Naive thymus-derived CD8-positive, alpha-beta T cell (primary cell): ENCODE measurements at places on chromosomes 2 and 18. TPM values are rescaled to one million over a fixed set of nuclear protein-coding genes. Genes with fewer than 3 reads are reported as not detected.

DNA sequence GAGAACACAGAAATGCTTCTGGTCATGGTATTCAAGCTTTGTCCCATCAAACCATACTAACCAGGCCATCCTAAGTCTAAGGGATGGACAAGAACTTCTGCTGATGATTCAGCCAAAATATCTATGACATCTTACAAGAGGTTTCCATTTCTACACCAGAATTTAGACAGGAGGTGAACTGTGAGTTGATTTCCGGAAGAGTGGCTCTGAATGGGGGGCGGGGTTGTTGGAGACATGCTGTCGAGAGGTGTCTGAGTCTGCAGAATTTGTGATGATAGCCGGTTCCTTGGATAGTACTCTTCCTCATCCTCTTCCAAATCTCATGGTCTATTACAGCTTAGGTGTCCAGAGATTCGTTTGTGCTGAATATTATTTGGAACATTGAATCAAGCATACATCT lies 408.7 kb upstream of the TCF4 start:
- DNase-seq = no peak

DNA sequence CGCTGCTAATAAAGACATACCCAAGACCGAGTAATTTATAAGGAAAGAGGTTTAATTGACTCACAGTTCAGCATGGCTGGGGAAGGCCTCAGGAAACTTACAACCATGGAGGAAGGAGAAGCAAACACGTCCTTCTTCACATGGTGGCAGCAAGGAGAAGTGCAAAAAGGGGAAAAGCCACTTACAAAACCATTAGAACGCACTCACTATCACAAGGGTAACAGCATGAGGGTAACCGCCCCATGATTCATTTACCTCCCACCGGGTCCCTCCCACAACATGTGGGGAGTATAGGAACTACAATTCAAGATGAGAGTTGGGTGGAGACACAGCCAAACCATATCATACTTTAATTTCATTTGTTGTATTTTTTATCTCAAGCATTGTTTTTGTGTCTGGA lies 67.5 kb downstream of the ATP9B start:
- DNase-seq = no peak

DNA sequence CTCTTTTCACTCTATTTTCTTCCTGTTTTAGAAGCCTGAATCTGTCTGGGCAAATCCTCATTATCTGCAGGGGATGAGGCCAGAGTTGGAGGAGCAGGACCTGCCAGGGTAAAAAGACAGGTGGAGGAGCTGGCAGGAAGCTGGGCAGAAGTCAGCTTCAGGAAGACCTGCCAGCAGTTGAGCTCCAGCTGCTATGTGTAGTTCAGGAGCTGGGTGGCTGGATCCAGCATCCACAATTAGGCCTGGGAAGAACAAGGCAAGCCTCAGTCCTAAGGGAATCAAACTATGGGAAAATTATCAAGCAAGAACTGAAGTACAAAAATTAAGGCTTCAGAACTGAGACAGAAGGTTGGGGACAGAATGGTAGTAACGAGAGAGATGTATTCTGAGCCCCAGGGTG lies 174.0 kb downstream of the MREG start:
- no peak for DNase-seq

DNA sequence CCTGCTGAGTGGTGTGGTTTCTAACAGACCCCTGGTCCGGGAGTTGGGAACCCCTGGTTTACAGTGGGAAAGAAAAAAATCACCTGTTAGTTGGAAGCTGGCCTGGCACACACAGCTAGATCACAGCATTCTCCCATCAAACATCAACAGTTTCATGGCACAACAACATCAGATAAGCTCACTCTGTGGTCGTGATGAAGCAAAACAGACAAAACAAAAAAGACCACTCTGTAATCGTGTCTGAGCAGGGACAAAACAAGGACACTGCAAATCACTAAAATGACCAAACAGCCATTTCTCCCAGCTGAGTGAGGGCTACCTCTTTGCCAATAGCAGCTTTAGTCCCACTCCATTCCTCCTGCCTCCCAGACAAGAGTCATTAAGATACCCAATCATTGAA lies 9.0 kb upstream of the IMPACT start:
- DNase-seq = no peak

DNA sequence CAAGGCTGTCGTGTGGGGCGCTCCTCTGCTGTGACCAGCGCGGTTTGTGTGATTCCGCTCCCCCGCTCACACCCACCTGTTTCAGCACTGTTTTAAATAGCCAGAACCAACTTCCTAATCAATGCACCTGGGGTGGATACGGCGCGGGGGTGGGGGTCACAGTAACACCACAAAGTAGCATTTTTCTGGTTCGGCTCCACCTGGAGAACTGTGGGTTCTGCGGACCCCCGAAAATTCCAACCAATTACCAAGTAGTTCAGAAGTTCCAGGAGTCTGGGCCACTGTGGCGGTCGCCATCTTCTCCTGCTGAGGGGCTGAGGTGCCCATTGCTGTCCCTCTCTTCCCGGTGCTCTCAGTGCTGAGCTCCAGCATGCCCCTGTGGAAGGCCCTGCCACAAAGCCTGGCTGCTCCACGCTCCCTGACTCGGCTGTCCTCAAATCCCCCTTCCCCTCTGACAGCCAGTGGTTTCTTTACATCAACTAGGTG lies 79.4 kb downstream of the GFPT1 start:
- no peak for DNase-seq

DNA sequence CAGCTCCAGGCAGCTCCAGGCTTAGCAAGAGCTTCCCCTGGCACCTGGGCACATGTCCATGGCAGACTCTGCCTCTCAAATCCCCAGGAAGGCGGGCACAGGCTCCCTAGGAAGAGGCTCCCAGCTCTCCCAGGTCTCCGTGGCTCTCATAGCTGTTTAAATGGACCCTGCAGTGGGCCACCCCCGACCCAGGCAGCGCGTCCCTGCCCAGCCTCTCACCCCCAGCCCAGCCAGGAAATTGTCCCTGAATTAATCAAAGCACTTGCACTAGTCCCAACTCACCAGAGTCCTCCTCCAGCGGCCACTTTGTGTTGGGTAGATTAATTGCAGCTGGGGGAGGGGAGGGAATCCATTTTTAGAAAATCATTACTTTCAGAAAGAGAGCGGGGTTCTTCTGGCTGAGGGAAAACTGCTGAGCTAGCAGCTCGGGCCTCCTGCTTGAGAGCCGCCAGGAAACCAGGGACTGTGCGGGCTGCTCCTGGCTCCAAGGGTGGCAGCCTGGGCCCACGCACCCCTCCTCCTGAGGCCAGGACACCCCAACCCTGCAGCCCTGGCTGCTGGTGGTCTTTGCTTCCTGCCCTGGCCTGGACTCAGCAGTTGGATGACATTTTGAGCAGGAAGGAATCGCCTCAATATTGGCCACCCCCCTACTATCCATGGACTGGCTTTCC lies 36.0 kb downstream of the SMAD7 start:
- no peak for DNase-seq

DNA sequence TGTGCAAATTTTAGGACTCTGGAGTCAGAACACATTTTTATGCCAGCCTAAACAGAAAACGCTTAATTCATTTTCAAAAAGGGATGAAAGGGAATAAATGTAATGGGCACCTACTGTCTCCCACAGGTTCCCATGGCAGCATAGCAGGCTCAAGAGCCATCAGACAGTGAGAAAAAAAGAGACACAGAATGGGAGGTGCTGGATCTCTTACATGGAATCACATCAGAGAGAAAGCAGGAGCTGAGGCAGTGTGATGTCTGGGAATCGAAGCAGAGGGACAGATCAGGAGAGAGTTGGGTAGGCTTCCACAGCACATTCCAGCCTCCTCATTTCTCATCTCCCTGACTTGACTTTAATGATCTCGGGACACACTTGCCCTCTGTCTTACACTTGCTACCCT lies 684.3 kb downstream of the KCNJ3 start:
- no peak for DNase-seq

CHRNG gene
- not detected for polyA plus RNA-seq

IDH1 gene
- 3.8 TPM for polyA plus RNA-seq

DNA sequence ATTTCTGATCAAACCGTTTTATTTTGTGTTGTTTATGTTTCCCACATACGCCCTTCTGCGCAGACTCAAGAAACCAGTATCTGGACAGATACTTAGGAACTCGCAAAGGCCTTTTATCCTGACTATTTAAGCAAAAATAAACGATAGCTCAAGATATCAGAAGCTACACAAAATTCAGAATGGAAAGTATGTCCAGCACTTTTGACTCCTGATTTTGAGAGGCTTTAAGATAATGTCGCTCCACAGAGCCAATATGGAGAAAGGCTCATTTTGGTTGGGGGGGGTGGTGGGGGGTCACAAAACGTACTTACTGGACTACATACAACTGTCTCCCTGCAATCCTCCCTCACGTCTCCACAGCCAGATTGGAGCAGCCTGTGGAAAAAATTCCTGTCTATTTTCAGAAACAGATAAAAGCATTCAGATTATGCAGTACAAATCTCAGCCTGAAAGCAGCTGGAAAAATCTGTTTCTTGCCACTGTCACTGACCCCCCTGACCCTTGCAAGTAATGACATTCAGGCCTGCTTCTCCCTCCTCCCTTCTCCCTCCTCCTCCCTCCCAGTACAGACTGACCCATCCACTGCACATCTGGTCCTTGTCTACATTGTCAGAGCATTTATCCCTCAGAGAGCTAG lies 34.9 kb upstream of the LCLAT1 start:
- DNase-seq = no peak

DNA sequence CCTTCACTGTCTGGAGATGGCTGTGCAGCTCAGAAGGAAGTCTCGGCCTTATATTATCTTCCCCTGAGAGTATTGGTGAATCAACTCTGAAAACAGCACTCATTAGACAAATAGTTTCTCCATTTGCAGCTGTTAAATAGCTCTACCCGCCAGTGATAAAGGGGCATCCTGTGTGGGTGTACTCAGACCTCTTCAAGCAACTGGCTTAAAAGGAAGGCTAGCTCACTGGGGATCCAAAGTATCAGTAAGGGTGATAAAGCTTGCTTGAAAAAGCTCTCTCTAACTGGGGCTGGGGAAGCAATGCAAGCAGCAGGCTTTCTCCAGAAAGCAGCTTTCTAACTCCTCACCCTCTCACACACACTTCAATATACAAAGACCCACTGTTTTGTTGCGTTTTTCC lies 64.9 kb upstream of the PSMD14 start:
- no peak for DNase-seq

DSG3 gene
- not detected for polyA plus RNA-seq

DNA sequence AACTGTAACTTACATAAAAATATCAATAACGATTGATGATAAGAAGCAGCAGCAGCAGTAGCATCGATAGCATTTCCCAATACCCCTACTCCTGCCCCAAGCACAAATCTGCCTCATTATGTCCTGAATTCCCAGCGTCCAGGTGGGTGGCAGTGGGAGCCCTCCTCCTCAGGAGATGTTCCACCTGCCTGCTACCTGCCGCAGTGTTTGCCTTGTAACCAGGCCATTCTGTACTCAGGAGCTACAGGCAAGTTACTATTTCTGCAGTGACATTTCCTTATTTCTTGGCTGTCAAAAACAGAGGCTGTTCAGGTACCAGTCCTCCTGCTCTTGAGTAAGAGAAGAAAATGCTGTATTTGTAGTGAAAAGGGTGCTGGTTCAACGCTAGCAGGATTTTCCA lies 236.4 kb downstream of the CNTNAP5 start:
- DNase-seq = no peak

DNA sequence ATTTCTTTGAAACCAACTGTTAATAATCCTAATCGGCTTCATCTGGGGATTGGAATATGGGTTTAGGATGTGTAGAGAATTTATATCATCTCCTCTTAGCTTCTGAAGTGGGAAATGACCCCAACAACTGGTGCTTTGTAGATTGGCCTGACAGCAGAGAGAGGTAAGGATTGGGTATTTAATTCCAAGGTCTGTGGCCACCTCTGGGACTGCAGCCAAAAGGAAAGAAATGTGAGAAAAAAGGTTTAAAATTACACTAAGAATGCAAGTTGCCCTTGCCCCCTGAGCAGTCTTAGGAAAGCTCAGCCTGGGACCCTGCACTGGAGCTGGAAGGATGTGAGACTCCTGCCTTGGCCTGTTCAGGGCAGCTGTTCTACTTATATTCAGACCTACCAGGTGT lies 157.1 kb downstream of the FTCDNL1 start:
- no peak for DNase-seq

GRCh38 chr2:163556511-163556910 lies 179.3 kb downstream of the FIGN start:
- DNase-seq = no peak

TMEM247 gene
- not detected for polyA plus RNA-seq

DNA sequence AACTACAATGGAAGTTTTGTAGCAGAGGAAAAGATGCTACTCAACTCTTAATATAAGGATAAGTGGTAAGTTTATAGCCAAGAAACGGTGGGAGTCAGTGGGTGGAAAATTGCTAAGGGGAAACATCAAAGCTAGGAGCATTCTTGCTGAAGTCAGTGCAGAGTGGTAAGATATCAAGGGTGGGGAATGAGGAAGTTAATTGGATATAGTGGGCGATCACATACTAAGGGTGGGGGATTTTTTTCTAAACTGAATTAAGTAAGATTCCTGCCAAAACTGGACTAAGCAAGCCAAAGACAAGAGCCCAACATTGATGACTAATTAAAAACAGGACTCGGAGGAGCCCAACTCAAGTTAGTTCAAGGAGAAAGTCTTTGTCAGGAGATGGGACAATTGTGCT lies 525.4 kb downstream of the CCDC85A start:
- no peak for DNase-seq

DNA sequence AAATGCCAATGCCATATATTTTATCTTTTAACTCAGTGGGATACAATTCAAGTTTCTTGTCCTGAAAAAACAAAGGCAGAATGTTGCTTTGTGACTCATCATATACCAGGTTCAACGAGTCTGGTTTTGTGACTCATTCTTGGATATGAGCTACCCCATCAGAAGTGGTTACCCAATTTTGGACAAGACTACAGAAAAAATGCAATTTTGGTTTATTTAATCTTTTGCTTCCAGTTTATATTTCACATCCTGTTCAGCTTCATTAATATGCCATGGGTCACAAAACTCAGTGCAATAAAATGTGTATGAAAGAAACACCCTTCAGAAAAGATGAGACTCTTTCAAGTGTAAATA lies 25.0 kb downstream of the FN1 start:
- no peak for DNase-seq

DNA sequence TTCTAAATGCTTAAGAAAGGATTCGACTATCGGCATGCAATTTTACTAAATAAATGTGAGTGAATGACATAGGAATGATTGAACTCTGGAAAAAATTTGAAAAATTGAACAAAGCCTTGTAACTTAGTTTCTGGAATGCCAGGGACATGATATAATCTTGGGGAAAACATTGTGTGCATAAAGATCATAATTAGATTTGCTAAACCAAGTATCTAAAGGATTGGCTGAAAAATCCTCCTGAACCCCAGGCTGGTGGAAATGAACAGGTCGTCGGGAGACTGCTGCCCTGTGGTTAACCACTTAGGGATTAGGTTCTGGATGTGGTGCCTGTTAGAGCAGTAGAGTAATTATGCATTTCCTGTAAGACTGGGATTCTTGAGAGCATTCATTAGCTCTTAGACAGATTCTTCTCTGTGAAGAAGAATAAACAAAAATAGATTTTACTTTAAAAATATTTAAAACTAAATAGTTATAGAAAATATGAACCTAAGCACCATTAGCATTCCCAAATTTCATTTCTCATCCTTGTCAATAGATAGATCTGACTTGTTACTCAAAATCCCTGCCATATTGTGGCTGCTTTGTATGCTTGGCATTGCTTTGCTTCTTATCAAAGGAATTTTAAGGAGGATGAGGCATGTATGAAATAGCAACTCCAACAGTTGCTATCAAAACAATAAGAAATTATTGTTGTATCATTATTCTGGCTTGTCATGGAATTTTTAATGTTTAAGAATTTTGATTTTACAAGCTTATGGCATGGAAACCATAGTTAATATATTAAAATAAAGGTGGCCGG lies 55.9 kb downstream of the LYPD6B start:
- no peak for DNase-seq

GRCh38 chr2:44679584-44679983 lies 261.9 kb upstream of the SIX3 start:
- DNase-seq = no peak

- no peak for DNase-seq
These were observed 34.7 kb upstream of the RAPH1 start for GRCh38 chr2:203569677-203570316.
